ENCODE measurements at places on chromosomes 6 and 20.

DNA sequence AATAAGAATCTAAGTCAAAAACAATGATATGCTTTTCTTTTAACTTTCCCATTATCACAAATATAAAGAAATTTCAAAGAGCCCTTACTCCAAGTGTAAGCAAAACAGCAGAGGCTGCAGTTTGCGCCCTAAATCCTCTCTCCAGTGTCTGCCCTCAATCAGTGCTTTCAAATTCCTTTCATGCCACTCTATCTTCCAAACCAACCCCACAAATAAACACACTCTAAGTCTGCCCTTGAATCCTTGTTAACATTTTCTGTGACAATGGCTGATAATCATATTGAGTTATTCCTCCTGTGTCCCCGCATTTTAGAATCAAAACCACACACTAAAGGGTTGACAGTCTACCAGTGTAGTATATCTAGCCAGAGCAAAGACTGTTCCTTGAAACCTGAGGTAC is 317.9 kb upstream of the MARCKS start:
- DNase-seq: no peak

- DNase-seq: no peak
Observed at GRCh38 chr6:127967708-127968107, 66.8 kb upstream of the THEMIS start.

DNA sequence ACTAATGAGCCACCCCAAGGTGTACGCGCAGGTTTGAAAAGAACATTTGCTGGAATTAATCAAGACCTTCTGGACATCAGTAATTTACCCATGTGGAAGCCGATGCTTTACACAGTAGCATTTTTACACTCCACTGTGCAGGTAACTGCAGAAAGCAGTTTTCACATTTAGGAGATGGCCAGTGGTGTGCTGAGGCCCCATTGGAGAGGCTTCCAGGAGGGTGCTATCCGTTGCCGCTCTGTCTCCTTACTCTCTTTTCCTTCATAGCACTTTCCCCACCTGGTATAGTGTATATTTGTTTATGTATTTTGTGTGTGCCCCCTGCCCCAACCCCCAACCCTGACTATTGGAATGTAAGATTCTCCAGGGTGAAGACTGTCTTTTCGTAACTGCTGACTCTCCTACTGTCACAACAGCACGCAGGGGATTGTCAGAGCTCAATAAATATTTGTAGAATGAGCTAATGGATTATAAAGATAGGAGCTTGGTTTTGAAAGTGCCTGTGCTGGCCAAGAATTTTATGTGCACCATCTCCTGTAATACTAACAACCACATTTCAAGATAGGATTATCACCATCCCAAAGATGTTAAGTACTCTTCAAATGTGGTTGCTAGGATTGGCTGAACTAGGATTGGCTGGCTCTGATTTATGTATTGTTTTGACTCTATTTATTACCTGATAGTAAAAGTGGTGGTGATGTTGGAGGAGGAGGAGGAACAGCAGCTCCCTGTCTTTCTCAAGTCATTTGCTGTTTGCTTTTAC is 74.0 kb upstream of the GLP1R start:
- DNase-seq: no peak

DNA sequence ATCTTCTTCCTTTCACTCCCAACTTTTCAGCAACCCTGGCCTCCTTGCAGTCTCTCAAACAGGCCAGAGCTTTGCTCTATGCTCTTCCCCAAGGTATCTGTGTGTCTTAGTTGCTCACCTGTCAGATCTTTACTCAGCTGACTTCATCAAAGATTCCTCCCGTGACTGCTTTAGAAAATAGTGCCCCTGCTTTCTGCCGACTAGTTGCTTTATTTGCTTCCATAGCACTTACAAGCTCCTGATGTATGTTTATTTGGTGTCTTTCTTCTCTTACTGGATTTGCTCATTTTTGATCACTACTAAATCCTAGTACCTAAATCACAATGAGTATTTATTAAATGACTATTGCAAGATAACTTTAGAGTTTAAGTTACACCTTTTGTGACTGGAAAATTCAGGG is 5.9 kb downstream of the NDUFAF5 start:
- no peak for DNase-seq

DNA sequence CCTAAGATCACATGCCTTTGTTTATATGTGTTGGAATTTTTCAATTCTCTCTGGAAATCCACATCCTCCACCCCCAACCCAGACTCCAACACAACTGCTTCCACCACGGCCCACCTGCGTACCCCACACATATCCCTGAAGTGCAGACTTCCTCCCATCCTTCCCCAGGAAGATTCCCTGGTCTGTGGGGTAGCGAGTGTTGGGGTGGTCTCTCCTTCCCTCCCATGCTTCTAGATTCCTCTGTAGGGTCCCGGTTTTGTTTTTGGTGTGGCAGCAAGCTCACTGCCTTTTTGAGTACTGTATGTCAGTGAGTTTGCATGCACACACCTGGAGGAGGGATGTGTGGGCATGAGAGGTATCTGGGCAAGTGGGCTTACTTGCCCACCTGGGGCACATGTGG is 127.6 kb downstream of the MRPL14 start:
- no peak for DNase-seq

DNA sequence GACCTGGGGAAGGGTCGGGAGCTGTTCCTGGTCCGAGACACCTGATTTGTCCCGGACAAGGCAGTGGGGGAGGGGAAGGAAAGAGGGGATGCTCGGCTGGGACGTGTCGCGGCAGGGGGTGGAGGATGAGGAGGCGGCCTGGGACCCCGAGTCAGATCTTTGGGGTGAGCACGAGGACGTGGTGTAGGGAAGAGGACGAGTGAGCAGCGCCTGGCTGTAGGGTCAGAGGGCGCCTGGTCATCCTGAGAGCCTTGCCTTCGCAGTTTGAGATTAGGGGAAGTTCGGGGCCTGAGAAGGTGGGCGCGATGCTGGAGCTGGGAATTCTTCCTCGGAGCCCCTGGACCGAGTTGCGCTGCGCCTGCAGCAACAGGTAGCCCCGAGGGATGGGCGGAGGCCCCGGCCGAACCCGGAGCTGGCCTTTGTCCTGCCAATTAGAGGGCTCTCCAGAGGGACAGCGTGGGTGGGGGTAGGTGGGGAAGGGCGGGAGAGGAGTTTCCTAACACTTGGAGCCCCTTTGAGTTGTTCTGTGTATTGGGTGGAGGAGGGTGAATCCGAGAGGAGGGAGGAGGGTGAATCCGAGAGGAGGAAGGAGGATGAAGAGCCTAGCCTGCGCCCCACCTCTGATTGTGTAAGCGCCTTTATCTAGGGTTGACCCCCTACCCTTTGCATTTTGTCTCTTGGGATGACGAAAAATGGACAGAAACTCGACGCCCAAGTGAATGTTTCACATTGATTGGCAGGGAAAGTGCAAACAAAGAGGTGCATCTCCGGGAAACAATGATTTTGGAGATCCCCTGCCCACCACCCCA is 72.0 kb downstream of the SOX4 start:
- no peak for DNase-seq

DNA sequence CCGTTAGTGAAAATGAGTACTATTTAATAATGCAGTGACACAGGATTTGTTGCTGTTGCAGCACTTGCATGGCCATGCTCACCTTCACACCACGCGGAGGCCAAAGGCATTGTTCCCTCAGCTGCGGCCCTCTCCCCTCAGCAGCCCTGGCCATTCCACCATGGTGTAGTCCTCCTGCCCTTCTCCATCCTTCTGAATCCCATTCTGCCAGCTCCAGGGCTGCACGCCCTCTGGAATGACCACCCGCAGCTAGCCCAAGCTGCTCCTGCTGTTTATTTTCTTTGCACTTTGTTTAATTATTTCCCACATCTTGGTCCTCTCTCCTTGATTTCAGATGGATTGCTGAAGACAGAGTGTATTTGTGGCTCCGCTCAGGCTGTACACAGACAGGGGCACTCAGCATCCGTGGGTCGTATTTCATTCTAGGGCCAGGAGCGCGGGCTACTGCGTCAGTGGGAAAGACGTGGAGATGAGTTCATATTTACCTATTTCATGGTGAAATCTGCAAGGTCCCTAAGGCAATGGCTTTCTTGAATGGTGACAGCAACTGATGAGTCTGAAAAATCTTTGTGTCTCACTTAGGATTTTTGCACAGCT is 81.4 kb upstream of the DUSP22 start:
- DNase-seq: no peak

GRCh38 chr20:46202766-46203509 is 84.8 kb downstream of the CD40 start:
- DNase-seq: no peak

GRCh38 chr6:20955131-20955530 is 420.9 kb downstream of the CDKAL1 start:
- no peak for DNase-seq

DNA sequence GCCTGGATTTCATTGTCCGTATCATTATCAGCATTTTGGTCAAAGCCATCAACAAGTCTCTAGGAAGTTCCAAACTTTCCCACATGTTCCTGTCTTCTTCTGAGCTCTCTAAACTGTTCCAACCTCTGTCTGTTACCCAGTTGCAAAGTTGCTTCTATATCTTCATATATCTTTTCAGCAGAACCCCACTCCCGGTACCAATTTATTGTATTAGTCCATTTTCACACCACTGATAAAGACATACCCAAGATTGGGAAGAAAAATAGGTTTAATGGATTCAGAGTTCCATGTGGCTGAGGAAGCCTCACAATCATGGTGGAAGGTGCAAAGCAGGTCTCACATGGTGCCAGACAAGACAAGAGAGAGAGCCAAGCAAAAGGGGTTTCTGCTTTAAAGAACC is 293.2 kb downstream of the EPM2A start:
- DNase-seq: no peak

DNA sequence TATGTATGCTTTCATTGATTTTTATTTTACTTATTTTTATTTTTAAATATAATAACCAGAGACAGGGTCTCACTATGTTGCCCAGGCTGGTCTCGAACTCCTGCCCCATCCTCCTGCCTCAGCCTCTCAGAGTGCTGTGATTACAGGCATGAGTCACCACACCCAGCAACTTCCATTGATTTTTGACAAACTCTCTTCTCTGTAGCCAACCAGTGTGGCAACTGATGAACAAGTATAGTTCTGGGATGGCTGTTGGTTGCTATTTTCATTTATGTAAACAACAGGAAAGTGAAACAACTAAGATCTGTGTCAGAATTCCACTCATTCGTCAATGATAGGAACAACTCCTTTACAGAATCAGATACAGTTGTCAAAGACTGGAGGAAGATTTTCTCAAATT is 356.7 kb upstream of the JARID2 start:
- DNase-seq: no peak

GRCh38 chr6:137761487-137761886 is 105.6 kb upstream of the TNFAIP3 start:
- DNase-seq: no peak

- DNase-seq: no peak
Observed at GRCh38 chr6:137102050-137102848, 57.5 kb upstream of the IL20RA start.

- DNase-seq: no peak
Observed at GRCh38 chr6:113723182-113723581, 134.0 kb upstream of the MARCKS start.

DNA sequence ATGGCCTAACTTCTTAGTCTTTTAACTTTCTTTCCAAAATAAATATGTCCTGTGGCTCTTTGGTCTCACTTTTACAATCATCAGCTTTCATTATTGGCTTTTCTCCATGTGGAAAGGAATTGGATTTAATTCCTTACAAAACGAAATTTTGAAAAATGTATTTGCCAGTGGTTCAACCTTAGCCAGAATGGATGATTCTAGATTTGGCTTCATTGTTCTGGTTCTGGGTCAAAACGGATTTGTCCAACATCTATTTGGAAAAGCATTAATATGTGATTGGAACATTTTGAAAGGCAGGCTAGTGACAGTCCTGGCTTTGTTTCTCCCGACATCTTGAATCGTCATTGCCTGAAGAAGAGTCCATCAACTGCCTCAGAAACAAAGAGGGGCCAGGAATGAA is 59.2 kb downstream of the TENT5A start:
- no peak for DNase-seq

GRCh38 chr6:34065466-34066217 is 80.2 kb downstream of the GRM4 start:
- no peak for DNase-seq

GRCh38 chr20:37741570-37741969 is 47.7 kb downstream of the CTNNBL1 start:
- no peak for DNase-seq

- DNase-seq: no peak
Observed at GRCh38 chr6:107473660-107474059, 14.3 kb upstream of the PDSS2 start.

DNA sequence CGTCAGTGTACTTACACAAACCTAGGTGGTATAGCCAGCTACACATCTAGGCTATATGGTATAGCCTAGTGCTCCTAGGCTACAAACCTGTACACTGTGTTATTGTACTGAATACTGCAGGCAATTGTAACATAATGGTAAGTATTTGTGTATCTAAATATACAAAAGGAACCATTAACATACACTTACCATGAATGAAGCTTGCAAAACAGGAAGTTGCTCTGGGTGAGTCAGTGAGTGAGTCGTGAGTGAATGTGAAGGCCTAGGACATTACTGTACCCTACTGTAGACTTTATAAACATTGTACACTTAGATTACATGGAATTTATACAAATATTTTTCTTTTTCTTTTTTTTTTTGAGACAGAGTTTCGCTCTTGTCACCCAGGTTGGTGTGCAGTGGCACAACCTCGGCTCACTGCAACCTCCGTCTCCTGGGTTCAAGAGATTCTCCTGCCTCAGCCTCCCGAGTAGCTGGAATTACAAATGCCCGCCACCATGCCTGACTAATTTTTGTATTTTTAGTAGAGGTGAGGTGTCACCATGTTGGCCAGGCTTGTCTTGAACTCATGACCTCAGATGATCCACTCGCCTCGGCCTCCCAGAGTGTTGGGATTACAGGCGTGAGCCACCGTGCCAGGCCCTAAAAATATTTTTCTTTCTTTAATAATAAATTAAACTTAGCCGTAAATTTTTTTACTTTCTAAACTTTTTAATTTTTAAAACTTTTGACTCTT is 15.4 kb upstream of the KIAA1755 start:
- DNase-seq: no peak

DNA sequence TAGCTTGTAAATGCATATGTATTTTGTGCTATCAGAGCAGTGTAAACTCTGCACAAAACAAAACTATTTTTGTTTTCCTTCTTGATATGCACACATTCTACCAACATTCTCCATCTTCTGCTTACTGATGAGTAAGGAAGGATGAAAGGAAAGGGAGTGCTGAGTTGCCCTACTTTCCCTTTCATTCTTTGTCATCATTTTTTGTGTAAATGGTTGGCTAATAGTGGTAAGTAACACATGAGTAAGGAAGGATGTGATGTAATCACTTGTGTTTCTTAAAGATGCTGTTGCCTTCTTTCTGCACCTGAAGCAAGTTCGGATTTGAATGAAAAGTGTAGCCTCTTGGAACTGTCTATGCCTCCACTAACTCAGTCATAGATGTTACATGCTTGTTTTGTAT is 4.6 kb upstream of the REV3L start:
- no peak for DNase-seq

GRCh38 chr6:138215093-138215782 is 3.1 kb downstream of the PBOV1 start:
- no peak for DNase-seq

- DNase-seq: no peak
Observed at GRCh38 chr20:61874421-61875068, 191.1 kb downstream of the TAF4 start.

Measured in hematopoietic multipotent progenitor cell treated with erythropoietin and hydrocortisone succinate and interleukin-3 and kit ligand, for 17 days (in vitro differentiated cells).